MCF 10A (cell line): ENCODE measurements at places on chromosomes 6 and 20. TPM values are rescaled to one million over a fixed set of nuclear protein-coding genes. Genes with fewer than 3 reads are reported as not detected.

GRCh38 chr20:52056203-52057062 is 135.1 kb downstream of the ZFP64 start:
- H3K27ac ChIP-seq, result peak overlapping the region; percentile 77
- H3K4me1 ChIP-seq, result peaks cover 10% of the 10 kb centered on the region
- H3K4me3 ChIP-seq, result no peak overlapping the region
- DNase-seq, result peak; percentile 92
- no peaks in the 10 kb centered on the region for H3K27me3 ChIP-seq
- H3K36me3 ChIP-seq, result peaks cover 4% of the 10 kb centered on the region

GRCh38 chr6:121597654-121598053 is 162.2 kb downstream of the GJA1 start:
- no peak overlapping the region for H3K27ac ChIP-seq
- peaks cover 9% of the 10 kb centered on the region for H3K4me1 ChIP-seq
- H3K4me3 ChIP-seq, result no peak overlapping the region
- no peaks in the 10 kb centered on the region for H3K27me3 ChIP-seq

GRCh38 chr20:37072293-37073196 is 23.3 kb downstream of the RBL1 start:
- H3K4me1 ChIP-seq, result peaks cover 18% of the 10 kb centered on the region
- no peaks in the 10 kb centered on the region for H3K27me3 ChIP-seq
- no peak for DNase-seq
- peak overlapping the region; percentile 92 for H3K27ac ChIP-seq
- H3K4me3 ChIP-seq, result no peak overlapping the region

- no peak overlapping the region for H3K4me3 ChIP-seq
- no peaks in the 10 kb centered on the region for H3K27me3 ChIP-seq
- no peak for DNase-seq
- H3K36me3 ChIP-seq, result no peaks in the 10 kb centered on the region
- H3K4me1 ChIP-seq, result no peaks in the 10 kb centered on the region
- no peak overlapping the region for H3K27ac ChIP-seq
Observed at GRCh38 chr6:99189823-99190721, 159.4 kb downstream of the FAXC start.

DNA sequence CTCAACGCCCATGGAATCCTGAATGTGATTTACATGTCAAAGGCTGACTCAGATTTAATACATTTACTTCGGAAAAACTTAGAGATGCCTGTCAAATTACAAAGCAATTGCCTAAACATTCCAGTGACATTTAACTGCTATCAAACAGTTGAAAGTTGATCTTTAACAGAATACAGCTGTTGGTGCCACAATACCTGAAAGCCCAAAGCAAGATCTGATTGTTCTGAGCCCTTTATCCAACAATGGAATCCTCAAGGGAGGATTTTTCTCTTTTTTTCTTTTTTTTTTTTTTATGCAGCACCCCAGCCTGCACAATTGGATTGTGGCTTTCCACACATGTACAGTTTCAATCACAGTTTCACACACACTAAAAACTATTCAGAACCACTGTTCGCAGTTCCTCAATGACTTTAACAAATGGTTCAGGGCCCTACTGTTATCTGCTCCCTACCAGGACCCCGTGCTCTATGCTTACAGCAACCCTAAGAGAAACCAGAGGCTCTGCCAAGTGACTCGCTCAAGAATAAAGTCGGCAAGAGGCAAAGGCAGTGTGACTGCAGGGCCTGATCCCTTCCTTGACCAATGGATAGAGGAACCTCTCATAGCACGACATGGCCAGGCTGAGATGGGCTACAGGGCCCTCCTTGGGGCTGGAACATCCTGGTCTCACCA is 33.3 kb downstream of the EPB41L2 start:
- H3K4me1 ChIP-seq, result peaks cover 3% of the 10 kb centered on the region
- no peak overlapping the region for H3K27ac ChIP-seq
- no peak for DNase-seq
- H3K36me3 ChIP-seq, result no peaks in the 10 kb centered on the region

DNA sequence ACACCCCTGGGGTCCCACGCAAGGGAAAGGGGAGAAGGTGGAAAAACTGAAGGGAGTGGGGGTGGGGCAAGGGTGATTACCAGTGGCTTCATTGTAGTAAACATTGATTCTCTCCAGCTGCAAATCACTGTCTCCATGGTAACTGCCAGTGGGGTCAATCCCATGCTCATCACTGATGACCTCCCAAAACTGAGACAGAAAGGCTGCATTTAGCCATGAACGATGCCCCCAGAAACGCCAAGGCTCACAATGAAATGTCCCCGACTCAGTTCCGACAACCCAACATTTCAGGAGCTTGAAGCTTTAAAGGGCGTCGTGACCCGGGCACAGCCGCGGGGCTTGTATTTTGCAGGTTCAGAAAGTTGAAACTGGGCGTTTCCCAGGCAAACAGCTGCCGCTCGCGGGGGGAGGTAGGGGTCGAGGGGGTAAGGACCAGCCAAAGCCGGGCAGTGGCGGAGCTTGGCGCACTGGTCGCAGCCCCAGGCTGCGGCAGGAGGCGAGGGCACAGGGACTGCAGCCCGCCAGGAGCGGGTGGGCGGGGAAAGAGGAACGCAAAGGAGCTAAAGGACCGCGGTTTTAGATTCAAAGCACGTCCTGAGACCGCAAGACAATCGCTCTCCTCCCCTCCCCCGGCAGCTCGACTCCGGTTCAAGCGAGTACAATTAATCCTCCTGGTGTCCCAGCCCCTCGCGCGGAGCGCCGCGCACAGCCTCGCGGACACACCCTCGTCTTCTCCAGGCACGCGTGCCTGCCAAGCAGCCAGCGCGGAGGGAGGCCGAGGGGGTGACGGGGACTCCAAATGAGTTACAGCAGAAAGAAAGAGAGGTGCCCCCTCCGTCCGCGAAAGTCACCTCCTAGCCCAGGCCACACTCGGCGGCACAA is 731 bp downstream of the TUBB2B start:
- H3K4me1 ChIP-seq, result peaks cover 20% of the 10 kb centered on the region
- no peak for DNase-seq
- H3K4me3 ChIP-seq, result peak overlapping the region; percentile 65
- H3K27me3 ChIP-seq, result peaks cover 61% of the 10 kb centered on the region
- no peak overlapping the region for H3K27ac ChIP-seq
- H3K36me3 ChIP-seq, result no peaks in the 10 kb centered on the region

- peak overlapping the region; percentile 98 for H3K27ac ChIP-seq
- peak; percentile 94 for DNase-seq
- H3K36me3 ChIP-seq, result peaks cover 7% of the 10 kb centered on the region
- peaks cover 48% of the 10 kb centered on the region for H3K4me1 ChIP-seq
Observed at GRCh38 chr6:105600336-105601260, 197.7 kb upstream of the PREP start.

DNA sequence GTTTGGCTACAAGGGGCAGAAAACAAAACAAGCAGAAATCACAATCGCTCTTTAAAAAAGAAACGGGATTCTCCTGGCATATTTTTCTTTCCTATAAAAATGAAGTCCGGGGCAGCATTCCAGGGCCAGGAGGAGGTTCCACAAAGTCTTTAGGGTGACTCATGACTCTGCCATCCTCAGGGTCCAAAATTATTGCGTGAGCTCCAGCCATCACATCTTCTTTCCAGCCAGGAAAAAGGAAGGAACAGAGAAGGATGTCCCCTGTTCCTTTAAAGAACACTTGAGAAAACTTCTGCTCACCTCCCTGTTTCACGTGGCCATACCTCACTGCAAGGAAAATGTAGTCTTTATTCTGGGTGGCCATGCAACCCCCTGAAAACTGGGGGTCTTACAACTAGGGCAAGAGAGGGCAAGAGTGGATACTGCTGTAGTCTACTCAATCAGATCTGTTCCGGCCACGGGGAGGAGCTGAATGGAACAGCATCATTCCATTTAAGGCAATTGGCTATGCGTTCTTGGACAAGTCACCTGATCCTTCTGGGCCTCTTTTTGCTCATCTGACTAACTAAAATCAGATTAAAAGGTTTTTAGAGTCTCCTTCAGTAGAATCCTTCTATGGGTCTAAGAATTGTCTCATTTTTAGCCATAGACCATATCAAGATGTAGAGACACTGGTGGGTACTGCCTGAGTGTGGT is 49.4 kb downstream of the CTCFL start:
- H3K4me1 ChIP-seq, result no peaks in the 10 kb centered on the region
- DNase-seq, result no peak
- H3K36me3 ChIP-seq, result no peaks in the 10 kb centered on the region
- H3K4me3 ChIP-seq, result no peak overlapping the region
- no peak overlapping the region for H3K27ac ChIP-seq

DNA sequence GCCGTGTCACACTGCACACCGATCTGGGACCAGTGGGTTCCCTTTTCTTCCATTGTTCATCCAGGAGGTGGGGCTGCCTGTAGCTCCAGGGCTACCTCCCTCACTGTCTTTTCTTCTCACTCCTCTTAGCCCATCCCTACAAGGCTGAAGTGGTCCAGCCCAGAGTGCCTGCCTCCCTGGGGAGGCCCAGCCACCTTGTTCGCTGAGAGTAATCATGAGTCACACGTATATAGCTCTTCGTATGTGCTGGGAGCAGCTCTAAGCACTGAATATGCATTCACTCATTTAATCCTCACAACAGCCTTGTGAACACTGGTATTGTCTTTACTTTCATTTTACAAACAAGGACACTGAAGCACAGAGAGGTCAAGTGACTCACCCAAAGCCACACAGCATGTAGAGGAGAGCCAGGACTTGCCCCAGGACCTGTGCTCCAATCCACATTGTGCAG is 14.7 kb upstream of the CCDC167 start:
- peaks cover 34% of the 10 kb centered on the region for H3K27me3 ChIP-seq
- no peak overlapping the region for H3K4me3 ChIP-seq
- peak; percentile 63 for DNase-seq

The USP49 gene
- 4.1 and 4.3 TPM in 2 replicates for total RNA-seq

The CST1 gene
- not detected in 2 replicates for total RNA-seq

The RPS10 gene
- 1,490 and 1,644 TPM in 2 replicates for total RNA-seq
